Smooth muscle cell of trachea (primary cell): ENCODE measurements at places on chromosomes 2 and 18. TPM values are rescaled to one million over a fixed set of nuclear protein-coding genes. Genes with fewer than 3 reads are reported as not detected.

Gene GALNT14
- 0.66 and 1.7 TPM in 2 replicates for total RNA-seq

Gene SIX2
- total RNA-seq, result 0.17 TPM in 1 of 2 replicates, not detected in the other

Gene MDH1B
- total RNA-seq, result 0.99 and 1.2 TPM in 2 replicates

Gene SP5
- total RNA-seq, result not detected in 2 replicates

Gene NEURL3
- total RNA-seq, result 0.17 TPM in 1 of 2 replicates, not detected in the other

Gene IL37
- not detected in 2 replicates for total RNA-seq

Gene MAB21L4
- total RNA-seq, result not detected in 2 replicates

Gene LCT
- total RNA-seq, result under 0.01 TPM in 2 replicates

Gene SLC4A3
- 1.2 and 4.1 TPM in 2 replicates for total RNA-seq

Gene DARS1
- 93.5 and 122 TPM in 2 replicates for total RNA-seq

Gene RIT2
- total RNA-seq, result not detected in 2 replicates
